Lung (tissue), 17 donors: ENCODE measurements at places on chromosomes 6 and 20.

- no peak for DNase-seq
These were observed 9.6 kb upstream of the PRIM2 start for GRCh38 chr6:57307850-57308249.

- DNase-seq = no peak
These were observed 13.7 kb downstream of the BCL2L1 start for GRCh38 chr20:31708736-31709534.

DNA sequence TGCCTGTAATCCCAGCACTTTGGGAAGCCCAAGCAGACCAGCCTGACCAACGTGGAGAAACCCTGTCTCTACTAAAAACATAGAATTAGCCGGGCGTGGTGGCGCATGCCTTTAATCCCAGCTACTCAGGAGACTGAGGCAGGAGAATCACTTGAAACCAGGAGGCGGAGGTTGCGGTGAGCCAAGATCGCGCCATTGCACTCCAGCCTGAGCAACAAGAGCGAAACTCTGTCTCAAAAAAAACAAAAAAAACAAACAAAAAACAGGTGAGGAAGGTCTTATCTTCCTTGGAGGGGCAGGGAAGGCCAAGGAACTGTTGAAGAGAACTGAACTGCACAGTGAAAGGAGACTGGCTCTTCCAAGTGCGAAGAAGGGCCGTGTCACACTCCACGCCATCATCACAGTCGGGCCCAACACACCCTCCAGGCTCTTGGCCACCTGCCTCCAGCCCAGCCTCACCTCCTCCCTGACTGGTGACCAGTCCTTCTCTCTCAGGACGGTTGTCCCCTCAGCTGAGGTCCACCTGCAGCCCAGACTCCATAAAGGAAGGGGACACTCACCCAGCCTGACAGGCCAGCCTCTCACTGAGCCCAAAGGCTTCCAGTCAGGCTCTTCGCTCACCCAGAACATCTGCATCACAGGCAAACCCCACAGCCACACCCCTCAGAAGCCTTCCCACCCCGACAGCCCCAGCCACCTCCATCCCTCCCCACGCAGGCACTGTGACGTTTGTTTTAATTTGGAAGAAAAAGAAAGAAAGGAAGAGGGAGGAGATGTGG lies 4.1 kb downstream of the ZC3H12D start:
- DNase-seq = no peak

- DNase-seq = no peak
These were observed 138.7 kb upstream of the SLC24A3 start for GRCh38 chr20:19073584-19074218.

DNA sequence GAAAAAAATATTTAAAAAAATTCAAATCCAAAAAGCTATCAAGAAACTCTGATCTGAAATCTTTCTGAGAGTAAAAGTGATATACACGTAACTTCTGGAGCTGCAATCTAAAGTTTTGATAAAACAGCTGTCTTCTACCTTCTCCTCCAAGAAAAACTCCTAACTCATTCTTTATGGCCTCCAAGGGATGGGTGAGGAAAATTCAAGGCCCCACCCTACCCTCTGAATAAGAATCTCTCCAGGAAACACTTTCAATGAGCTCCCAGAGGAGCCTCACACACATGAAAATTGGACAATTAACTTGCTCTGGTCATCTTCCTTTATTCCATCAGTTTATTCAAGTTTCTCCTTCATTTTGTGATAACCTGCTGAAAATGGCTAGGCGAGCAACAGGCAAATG lies 93.4 kb downstream of the FNDC1 start:
- no peak for DNase-seq

- DNase-seq = no peak
These were observed 38.5 kb downstream of the PTGIS start for GRCh38 chr20:49529470-49529869.

- no peak for DNase-seq
These were observed 53.0 kb upstream of the MLIP start for GRCh38 chr6:54058236-54058635.

DNA sequence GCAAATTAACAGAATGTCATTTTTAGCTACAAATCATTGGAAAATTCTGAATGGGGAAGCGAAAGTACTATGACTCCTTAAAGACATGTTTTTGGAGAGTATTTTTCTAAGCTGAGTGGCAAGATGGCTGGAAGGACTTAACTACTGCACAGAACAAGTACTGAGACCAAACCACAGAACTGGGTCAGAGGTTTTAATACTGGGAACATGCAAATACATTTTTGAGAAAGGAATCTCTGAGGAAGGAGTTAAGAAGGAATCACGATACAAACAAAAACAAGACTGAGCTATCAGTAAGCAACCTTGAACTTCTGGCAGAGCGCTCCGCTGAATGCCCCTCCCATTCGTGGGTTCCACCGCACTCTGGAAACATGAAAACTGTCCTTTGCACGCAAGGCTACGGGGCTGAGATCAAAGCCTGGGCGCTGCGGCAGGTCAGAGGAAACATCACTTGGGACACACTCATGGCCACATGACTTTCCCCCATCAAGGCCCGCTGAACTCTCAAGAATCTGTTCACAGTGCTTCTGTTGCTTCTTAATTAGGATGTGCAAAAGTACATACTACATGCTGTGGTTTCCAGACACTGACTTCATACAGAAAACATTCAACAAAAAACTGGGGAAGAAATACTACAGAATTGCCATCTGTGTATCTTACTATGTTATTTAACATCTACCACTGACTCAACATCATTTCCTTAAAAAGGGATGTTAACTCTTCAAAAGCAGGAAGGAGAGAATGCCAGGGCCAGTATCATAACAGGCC lies 27.8 kb downstream of the SLC23A2 start:
- peak; percentile 35 for DNase-seq

DNA sequence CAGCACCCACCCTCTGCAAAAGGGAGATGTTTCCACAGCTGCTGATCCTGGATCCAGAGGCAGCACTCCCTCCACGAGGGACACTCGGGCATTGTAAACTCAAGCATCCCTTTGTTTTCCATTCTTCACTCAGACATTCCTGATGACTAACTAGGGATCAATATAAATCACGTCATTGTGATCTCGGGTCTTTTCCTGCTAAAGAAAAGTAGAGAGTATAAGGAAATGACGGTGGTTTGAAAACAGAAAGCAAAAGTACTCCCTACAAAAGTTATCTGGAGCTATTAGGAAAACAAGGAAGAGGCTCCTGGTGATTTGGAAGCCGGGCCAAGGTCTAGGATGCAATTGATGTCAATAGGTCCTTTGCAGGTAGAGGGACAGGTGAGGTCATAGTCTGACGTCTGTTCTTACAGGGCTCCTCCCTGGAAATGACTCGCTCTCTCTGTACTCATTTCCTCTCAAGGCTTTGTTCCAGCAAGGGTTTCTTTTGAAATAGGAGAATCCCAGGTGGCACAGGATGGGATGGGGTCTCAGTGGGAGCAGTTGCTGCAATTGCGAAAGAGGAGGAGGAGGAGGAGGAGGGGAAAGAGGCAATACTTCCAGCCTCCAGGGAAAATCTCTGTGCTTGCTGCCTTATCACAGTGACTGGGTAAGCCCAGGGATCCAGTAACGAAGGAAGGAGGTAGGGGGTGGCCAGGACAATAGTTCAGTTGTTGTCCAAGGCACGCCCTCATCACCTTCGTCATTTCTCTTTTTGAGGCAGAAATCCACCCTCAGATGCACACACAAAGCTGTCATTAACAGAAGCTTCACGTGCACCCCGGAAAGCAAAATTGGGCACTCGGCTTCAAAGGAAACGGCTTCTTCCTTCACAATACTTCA lies 222.8 kb downstream of the LY86 start:
- peak; percentile 48 for DNase-seq

DNA sequence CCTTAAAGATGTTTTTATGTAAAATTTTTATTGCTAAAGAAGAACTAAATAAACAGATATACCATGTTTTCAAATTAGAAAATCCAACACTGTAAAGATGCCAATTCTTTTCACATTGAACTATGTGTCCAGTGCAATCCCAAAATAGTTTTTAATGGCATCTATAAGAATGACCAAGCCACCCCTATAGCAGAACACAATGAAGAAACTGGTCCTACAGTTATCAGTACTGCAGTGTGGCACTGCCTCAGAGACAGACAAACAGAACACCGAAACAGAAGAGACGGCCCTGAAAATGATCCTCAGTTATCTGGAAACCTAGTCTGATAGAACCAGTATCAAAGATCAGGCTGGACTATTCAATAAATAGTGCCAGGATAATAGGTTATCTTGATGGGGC lies 41.9 kb downstream of the KIF13A start:
- no peak for DNase-seq

DNA sequence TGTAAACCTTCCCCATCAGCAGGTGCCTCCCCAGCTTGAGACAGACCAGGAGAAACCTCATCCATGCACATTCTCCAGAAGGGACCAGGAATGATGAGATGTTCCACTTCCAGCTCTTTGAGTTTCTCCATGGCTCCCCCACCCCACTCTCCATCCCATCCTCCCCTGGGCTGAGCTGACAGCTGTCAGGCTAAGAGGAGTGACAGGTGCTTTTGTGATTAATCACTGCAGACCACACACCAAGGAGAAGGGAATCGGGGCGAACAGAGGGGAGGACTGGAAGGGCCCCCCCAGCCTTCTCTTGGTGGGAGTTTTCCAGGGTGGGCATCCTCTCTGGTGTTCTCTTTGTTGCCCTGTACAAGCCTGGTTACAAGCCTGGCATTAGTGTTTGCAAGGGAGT lies 56.1 kb upstream of the ZFAND3 start:
- no peak for DNase-seq

DNA sequence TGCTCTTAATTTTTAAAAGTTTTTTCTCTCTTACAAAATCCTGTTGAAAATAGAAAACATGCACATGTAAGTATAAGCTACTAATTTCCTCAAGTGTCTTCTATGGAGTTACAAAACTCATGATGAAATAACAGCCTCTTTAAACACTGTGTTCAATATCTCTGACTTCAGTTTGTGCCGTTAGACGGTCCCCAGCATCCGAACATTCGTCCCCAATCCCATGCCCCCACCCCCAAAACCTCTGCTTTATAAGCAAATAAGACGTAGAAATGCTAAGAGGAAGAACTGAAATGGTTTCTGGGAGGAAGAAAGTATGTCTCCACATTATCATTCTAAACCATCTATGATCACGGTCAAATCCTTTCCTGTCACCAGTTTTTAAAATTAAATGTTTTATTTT lies 31.7 kb upstream of the MYB start:
- no peak for DNase-seq

DNA sequence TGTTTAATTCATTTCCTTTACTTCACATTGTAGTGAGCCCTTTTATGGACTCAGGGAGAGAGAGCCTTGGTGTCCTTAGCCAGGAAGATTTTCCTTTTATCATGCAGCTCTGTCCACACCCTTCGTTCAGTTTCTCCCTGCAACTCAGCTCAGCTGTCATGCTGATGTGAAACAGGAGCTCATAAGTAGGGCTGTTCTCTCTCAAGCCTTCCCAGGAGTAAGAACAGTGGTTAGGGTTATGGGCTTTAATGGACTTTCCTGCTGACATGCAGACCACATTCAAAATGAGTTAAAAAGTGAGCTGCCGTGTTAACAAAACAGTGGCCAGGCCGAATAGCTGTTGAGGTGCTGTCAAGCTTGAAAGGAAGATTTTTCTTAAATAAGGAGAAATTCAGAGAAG lies 104.1 kb downstream of the BCKDHB start:
- no peak for DNase-seq

DNA sequence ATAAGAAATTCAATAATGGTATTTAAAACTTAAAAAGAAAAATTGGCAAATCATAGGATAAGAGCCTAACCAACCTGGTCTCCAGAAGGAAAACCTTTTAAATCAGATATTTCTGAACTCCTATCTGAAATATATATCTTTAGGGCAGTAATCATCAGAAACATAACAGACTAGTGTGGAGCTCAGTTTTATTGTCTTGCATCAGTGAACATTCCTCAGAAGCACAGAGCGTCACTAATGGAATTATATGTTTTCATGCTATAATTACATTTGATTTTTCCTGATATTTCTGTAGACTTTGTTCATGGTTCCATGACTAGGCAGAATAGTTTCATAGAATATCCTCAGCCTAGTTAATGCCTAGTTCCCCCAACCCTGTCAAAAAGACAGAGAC lies 262.2 kb downstream of the EYA4 start:
- DNase-seq = no peak

GRCh38 chr20:10846766-10847165 lies 173.0 kb upstream of the JAG1 start:
- no peak for DNase-seq

- peak; percentile 69 for DNase-seq
These were observed 26.7 kb upstream of the YWHAB start for GRCh38 chr20:44858606-44859360.

GRCh38 chr6:36862164-36862847 lies 12.3 kb downstream of the PPIL1 start:
- DNase-seq = no peak

DNA sequence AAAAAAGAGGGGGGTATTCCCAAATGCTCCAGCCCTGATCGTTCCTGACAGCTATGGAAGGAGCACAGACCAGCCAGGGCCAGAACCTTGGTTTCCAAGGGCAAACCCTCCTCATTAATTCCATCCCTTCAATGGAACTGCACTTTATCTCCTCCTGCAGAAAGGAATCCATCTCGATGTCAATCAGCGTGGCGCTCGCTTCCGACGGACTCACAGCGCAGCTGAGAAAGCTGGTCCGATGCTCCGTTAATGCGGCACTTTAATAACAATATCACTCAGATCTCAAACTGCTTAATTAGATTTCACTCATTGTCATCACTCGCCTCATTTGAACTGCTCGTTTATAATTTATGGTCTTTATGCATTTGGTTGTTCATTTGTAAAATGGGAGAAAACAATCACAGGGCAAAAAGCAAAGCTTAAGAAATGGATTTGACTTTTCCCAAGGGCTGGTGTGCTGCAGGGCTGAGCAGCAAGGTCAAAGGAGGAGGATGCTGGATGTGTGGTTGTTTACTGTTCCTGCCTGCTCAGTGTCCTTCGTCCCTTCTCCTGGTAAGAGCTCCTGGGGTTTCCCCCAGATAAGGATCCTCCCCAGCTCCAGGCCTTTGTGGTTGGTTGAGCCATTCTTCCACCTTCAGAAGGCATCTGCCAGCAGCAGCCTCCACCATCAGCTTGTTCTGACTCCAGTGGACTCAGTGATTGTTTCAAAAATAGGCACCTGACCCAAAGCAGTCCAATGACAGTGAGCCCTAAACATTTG lies 152.7 kb downstream of the ANKRD60 start:
- no peak for DNase-seq

GRCh38 chr6:28634761-28635546 lies 109.3 kb downstream of the GPX5 start:
- DNase-seq = peak; percentile 61

- no peak for DNase-seq
These were observed 29.6 kb upstream of the SMIM26 start for GRCh38 chr20:18537651-18538050.

- DNase-seq = no peak
These were observed 71.3 kb upstream of the EYA2 start for GRCh38 chr20:46823271-46823751.

GRCh38 chr6:100126790-100127484 lies 132.9 kb upstream of the MCHR2 start:
- DNase-seq = no peak

DNA sequence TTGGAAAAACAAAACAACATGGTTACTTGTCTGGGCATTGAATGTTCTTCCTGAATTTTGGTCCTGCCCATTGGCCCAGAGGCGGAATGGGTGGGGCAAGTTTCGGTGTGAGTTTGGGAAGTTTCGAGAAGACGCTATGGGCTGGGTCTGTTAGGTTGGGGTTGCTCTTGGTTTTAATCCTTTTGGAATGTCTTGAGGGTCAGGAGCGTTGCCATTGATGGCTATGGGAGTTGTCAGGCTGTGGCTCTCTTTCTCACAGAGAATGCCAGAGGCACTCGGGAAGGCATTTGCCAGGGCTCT lies 135.0 kb downstream of the LRRC1 start:
- no peak for DNase-seq
